ENCODE measurements at places on chromosomes 2 and 18. TPM values are rescaled to one million over a fixed set of nuclear protein-coding genes. Genes with fewer than 3 reads are reported as not detected.

ZNF519 gene
- 13.0 TPM for total RNA-seq

PRSS56 gene
- not detected for total RNA-seq

COL4A4 gene
- total RNA-seq = not detected

MYOM1 gene
- 0.82 TPM for total RNA-seq

ELAC1 gene
- total RNA-seq = 11.2 TPM

CRYGD gene
- total RNA-seq = not detected

UBXN4 gene
- 81.8 TPM for total RNA-seq

RNF144A gene
- 31.4 TPM for total RNA-seq

Measured in activated naive CD8-positive, alpha-beta T cell treated with anti-CD3 and anti-CD28 coated beads for 36 hours (primary cell).